Vagina (tissue), 2 donors: ENCODE measurements at places on chromosomes 3 and 15. TPM values are rescaled to one million over a fixed set of nuclear protein-coding genes. Genes with fewer than 3 reads are reported as not detected.

GRCh38 chr3:52237657-52238172, 1.2 kb downstream of the TWF2 start:
- no peak for DNase-seq

DNA sequence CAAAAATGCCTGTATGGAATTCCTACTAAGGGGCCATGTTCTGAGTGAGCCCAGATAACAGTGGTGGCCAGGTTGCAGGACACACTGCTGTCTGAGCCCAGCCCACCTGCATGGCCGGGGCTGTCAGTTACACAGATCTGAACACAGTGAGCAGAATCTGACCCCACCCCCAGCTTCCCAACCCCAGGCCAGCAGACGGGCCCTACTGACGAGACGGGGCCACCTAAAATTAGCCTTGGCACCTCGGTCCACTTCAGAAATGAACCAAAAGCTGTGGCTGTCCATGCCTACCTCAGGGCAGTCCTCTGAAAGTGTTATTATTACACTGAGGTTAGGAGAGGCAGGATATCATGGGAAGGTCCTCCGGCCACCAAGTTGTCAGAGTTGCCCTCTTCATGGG, 51.8 kb downstream of the LMCD1 start:
- DNase-seq: no peak

HYAL3 gene
- total RNA-seq: 8.1 TPM

DNA sequence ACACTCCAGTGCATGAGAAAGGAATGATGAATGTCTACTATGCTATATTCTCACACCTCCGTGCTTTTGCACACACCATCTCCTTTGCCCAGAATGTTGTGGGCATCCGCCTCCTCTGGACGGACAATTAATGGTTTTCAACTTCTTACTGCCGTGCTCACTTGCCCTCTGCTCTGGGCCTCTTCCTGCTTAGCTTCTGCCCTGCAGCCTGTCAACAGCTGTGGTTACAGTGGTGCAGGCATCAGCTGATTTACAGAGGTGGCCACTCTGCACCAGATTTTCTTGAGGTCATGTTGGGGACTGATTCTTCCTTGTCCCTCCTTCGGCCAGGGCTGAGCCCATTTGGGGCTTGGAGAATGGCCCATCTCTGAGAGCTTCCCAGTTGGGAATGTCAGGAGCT, 56.5 kb upstream of the TMEM115 start:
- no peak for DNase-seq

DNA sequence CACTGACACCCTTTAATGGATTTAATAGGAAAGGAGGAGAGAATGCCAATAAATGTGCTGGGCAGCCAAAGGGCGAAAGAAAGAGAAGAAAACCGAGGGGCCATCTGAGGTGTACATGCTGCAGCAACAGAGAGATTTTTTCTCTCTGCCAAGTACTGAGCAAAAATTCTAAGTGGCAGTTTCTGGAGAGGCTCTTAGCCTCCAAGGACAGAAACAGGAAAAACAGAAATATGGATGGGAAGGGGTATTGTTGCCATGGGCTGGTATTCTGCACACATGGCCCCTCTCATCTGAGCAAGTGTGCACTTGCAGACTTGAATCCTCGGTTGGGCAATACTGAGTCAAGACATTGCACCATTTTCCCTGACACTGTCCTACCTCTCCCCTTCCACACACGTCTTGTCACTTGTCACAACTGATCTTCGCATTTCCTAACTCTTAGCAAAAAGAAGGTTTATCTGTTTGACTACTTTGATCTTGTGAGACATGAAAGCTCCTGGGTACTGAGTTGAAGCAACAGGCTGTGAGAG, 73.9 kb downstream of the PRICKLE2 start:
- no peak for DNase-seq
